ENCODE measurements at places on chromosomes 12 and 14.

DNA sequence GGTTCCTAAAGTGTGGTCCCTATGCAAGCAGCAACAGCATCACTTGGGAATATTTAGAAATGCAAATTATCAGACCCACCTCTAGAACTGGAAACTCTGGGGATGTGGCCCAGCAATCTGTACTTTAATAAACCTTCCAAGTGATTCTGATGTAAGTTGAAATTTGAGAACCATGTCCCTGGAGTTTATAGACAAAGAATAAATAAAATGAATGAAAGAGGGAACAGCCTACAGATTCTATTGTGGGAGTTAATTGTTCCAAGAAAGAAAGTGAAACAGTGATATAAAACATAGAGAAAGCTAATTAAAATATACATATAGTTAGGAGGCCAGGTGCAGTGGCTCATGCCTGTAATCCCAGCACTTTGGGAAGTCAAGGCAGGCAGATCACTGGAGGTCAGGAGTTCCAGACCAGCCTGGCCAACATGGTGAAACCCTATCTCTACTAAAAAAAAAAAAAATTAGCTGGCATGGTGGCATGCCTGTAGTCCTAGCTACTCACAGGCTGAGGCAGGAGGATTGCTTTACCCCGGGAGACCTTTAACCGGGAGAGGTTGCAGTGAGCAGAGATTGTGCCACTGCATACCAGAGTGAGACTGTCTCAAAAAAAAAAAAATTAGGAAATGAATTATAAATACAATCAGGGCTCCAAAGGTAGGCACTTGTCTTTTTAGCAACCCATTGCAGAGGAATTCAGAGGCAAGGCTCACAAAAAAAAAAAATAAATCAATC, 507.5 kb downstream of the NAV3 start:
- no peak for DNase-seq

- DNase-seq: no peak
Measured at GRCh38 chr14:87990682-87991081, 2.3 kb downstream of the GALC start.

- DNase-seq: no peak
Measured at GRCh38 chr14:33728010-33728498, 222.8 kb downstream of the EGLN3 start.

- DNase-seq: no peak
Measured at GRCh38 chr14:29843981-29844380, 83.7 kb downstream of the PRKD1 start.

- DNase-seq: no peak
Measured at GRCh38 chr12:86233126-86233525, 23.1 kb downstream of the MGAT4C start.

- no peak for DNase-seq
Measured at GRCh38 chr12:106303202-106303820, 778 bp downstream of the TCP11L2 start.

DNA sequence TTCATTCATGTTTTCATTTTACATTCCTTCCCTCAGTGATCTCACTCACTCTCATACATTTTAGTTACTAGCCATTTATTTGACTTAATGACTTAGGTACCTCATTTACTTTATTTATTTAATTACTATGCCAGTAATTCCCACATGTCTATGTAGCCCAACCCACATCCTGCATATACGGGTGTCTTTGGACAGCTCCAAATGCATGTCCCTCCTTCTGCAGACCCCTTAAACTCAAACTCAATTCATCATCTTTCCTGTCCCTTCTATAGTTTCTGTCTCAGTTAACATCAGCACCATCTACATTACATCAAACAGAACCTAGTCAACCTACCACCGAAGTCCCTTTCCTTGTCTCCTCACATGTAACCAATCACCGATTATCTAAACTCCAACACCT, 2.8 kb downstream of the CLEC1A start:
- DNase-seq: no peak

DNA sequence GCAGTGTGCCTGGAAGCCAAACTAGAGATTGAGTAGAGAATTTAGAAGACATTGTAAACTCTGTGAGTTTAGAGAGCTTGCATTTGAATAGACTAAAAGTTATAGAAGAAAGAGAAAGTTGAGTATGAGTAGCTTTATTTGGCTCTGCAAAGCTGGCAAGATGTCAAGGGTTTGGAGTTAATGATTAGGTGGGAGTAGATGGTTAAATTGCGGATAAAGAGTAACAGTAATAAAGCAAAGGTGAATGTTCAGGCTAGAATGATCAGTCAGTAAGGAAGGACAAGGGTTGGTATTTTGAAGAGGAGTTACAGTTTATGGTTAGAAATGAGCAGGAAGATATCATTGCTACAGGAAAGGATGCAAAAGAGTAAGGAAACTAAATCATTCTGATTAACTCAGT, 5.2 kb downstream of the PPM1A start:
- DNase-seq: no peak

DNA sequence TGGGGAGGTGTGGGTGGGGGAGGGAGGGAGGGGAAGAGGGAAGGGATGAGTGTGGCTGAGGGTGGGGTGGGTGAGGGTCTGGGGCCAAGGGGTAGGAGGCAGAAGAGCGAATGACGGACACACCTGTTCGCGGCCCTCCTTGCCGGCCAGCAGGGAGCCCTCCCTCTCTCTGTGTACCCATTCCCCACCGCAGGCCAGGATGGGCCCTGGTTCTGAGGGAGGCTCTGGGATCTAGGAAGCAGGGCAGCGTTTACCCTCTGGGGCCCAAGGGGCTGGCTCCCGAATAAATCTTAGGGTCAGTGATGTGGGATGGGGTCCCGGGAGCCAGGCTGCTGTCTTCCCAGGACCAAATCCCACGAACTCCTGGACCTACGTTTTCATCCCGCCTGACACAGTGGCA, 46.0 kb upstream of the ESRRB start:
- DNase-seq: no peak

DNA sequence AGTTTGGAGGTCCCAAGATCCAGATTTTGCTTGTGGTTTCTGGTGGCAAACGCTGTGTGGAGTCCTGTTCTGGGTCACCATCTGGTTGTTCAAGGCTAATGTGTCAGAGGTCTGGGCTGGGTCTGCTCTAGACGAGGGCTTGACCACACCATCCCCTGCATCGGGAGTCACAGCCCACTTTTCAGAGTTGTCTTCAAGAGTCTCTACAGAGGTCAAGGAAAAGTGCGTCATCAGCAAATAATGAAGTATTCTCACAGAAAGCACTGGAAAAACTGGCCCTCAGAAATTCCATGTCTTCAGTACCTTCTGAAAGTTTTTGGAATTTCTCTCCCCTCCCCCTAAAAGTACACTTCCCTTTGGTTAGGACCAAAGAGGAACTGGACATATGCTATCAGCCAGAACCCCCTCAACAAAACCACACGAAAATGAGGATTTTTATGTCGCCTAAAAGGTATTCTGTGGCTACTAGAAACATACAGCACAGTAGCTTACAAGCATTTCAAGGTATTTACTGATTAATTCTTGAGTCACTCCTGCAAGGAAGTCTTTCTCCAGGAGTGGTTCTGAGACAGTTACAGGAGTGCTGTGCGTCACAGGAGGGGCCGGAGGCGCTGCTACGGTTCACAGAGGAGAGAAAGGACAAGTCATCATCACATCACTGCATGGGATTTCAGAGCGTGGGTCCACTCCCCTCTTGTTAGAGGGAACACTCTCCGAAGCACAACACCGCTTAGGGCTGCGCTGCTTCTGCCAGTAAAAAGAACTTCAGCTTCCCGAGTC, 35.4 kb downstream of the RAD52 start:
- DNase-seq: no peak

DNA sequence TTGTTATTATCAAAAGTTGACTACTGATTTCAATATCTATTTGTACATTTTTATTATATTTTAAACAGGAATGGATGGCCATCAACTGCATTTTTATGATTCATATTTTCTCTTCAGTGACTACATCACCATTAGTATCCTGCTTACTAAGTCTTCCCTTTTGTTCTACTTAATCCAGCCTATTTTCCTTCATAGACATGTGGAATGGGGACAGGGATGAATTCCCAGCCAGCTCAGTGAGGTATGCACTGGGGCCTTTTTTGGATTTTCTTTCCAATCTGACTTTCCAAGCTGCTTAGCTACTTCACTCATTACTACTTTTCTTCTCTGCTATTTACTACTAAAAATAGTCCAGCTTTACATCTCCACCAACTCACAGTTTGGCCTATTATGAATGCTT, 38.4 kb downstream of the AKAP6 start:
- DNase-seq: no peak
